ENCODE measurements at places on chromosomes 3 and 15.

DNA sequence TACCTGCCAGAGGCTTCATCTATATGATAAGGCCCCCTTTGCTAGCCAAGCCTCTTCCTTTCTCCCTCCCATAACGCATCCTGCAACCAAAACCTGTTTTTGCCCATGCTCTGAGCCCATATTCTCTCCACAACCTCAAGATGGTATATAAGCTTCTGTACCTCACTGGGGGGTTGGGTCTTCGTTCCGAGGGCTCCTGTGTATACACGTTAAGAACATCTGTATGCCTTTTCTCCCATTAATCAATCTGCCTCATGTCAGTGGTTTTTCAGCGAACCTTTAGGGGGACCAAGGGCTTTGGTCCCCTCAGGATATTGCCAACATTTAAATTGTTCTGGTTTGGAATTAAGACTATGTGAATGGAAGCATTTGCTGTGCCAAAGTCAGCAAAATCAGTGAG lies 168.0 kb downstream of the PEX5L start:
- DNase-seq, result no peak

DNA sequence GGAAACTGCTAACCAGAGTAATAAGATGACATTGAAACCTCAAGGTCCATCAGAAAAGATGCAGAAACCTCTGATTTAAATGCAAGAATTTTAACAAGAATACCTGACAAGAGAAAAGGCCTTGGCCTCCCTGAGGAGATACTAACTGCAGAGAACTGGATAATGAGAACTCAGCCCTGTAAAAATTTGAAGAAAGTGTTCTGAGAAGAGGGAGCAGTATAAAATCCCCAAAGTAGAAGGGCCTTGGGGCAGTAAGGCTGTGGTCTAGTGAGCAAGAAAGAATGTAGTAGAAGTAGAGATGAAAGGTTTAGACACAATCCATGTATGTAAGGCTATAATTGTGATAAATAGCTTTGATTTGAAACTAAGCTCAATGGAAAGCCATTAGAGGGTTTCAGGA lies 394.1 kb downstream of the ZBBX start:
- DNase-seq, result no peak

- DNase-seq, result no peak
These were observed 72.1 kb upstream of the OXTR start for GRCh38 chr3:8841472-8841871.

- no peak for DNase-seq
These were observed 558.7 kb upstream of the KCNMB2 start for GRCh38 chr3:177977381-177978158.

GRCh38 chr3:132210476-132211346 lies 106.5 kb upstream of the ACP3 start:
- no peak for DNase-seq

DNA sequence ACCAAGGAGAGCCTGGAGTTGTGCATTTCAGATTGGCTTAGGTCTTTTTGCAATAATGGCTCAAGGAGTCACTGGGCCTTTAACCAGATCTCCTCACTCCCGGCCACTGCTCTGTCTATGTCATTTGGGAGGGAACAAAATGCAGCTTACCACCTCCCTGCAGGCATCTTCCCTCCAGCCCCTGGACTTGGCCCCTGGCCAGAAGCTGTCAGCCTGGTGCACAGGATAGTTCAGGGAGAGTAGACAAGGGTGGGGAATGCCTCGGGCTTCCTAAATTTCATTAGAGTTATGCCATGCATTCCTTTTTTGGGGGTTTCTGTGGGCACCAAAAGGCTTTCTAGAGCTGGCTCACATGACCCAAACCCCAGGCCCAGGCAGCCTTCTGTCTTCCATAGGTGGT lies 70.2 kb upstream of the HRH1 start:
- DNase-seq, result no peak

DNA sequence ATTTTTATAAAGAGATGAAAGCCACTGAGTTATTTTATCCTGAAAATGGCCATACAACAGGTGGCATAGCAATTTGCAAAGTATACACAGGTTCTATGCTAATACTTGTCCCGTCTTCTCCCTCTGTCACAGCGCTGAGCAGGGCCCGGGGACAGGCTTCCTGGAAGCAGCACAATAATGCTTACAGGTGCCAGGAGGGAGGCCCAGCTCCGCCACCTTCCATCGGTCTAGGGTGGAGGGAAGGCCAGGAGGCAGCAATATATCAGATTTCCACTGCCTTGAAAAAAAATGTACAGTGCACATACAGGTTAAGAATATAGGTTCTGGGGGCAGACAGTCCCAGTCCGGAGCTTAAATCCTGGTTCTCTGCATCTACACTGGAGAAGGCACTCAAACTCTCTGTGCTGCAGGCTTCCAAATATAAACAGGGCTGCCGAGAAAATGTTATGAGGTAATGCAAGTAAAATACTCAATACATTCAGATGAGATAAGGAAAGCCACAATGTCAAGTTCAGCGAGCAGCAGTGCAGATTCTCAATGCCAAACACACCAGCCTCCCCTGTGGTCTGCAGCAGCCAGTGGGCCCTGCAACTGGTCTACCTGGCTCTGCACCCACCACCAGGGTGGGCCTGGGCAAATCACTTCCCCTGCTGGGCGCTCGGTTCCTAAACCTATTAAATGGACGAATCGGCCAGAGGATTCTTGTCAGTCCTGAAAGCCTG lies 189.6 kb downstream of the XXYLT1 start:
- no peak for DNase-seq

- DNase-seq, result no peak
These were observed 13.9 kb upstream of the OR5K2 start for GRCh38 chr3:98483626-98484025.

DNA sequence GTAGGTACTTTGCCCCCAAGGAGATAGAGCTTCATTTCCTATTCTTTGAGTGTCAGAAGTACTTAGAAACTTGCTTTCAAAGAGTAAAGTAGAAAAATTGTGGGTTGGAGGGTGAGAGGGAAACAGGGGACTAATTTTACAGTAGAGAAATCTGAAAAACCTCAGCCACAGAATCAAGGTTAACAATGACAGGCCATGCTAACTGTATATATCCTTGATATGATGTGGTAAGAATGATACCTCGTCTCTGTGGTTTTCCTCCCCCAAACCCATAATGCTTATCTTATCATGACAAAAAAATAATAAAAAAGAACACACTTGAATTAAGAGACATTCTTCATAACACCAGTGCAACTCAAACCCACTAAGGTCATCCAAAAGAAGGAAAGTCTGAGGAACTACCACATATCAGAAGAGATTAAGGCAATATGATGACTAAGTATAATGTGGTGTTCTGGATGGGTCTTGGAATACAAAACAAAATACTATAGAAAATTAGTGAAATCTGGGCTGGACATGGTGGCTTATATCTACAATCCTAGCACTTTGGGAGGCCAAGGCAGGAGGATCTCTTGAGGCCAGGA lies 360.4 kb downstream of the ULK4 start:
- no peak for DNase-seq
